ENCODE measurements at places on chromosomes 3 and 15.

DNA sequence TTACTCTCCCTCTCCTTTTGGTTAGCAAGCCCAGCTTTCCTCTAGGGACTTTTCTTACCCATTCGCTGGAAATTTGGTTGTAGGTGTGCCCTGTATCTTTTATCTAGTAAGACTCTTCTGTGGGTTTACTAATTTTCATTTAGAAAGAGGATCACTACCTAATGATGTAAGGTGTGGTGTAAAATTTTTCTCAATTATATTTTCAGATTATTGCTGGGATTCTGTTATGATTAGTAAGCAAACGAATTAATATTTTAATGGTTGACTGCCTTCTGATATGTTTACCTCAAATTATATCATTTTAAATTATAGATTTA, 28.5 kb downstream of the PLCL2 start:
- no peak for DNase-seq

GRCh38 chr3:161406594-161407555, 35.6 kb upstream of the SPTSSB start:
- DNase-seq, result no peak

DNA sequence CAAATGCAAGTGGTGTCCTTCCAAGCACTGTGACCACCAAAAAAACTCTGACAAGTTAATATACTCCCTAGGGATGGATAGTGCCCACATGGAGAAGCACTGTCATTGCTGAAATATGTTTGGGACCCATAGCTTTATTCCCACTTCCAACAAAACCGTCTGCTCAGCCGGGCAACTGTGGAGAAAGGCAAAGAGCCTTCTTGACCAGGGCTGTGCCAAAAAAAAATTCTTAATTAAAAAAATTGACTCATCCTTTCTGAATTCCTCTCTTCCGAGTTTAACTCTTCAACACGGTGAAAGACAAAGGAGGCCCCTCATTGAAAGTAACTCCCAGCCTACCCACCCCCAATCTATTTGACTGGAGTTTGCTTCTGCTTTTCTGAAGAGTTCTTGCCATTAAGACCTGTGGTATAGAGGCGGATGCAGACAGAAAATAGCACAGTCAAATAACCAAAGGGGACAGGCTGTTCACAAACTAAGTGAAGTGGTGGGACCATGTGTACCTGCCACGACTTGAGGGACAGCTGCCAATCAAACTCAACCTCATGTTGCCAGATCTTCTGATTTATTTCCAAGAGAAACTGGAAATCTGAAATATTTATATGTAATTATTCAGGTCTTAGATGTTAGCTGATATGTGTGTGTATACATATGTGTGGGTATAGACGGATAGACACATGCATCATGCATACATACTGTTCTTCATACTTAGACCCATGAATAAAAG, 135.4 kb upstream of the PFN2 start:
- DNase-seq, result no peak

DNA sequence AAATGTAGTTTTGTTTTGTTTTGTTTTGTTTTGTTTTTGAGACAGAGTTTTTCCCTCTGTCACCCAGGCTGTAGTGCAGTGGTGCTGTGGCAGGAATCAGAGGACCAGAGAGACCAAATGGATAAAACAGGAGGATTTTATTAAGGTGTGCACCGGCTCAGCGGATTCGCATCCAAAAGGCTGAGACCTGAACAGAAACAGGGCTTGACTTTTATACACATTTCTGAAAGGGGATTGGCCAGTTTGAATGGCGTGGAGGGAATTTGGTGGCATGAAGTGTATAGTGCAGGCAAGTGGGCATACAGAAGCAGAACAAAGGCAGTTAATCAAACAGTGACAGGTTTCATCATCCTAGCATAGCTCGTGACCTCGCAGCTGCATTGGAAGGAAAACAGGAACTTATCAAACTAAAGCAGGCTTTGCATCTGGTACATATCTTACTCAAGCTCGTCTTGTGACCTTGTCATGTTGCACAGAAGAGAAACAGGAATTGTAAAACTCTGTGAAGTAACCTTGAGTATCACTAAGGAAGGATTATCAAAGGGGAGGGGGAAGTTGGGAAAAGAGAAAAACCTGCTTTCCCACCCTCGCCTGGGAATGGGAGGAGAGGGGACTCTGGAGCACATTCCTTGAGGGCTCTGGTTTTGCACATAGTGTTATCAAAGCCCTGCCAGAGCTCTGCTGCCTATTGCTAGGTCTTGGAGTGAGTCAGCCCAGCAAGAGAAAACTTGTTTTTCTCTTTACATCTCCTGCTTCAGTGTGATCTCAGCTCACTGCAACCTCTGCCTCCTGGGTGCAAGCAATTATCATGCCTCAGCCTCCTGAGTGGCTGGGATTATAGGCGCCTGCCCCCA, 38.5 kb downstream of the C3orf62 start:
- DNase-seq, result no peak

DNA sequence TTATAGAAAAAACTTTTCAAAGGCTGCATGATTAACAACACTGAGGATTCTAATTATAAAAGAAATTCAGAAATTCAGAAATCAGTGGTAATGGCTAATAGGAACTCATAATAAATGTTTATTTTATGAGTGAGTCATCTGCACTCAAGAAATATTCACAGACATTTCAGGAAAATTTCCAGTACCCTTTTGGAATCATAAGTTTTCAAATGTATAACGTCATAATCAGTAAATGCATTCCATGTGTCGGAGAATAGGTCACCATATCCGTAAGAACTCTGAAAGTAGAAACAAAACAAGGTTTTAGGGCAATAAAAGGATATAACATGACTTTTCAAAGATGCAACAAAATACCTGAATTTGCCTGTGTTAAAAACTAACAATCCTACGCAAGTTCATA, 24.7 kb downstream of the EOGT start:
- DNase-seq, result no peak

Data from GM19239 (cell line).